Stimulated activated CD8-positive, alpha-beta memory T cell treated with anti-CD3 and anti-CD28 coated beads, Interleukin-12 subunit alpha, Interleukin-12 subunit beta, amount 100 ng/mL, for 4 hours (primary cell): ENCODE measurements at places on chromosomes 2 and 18.
A peak's percentile ranks its signal among the peaks of the same experiment; 100 is the strongest.

DNA sequence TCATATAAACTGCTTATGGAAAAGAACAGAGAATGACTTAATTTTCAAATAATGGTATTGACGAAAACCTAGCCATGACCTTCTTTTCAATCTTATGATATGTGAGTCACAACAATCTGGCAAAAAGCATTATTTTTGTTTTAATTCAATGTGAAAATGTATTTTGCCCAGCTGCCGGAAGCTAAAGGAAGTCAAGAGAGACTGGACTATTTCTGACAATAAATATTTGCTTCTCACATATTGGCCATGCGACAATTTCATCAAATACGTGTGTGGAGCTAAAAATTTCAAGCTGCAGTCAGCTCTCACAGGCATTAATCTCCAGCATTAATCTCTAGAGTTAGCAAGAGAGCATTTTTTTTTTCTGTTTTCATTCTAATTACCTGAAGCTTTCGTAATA, 881.0 kb downstream of the CPS1 start:
- no peak for DNase-seq

GRCh38 chr2:231099918-231100317, 24.9 kb downstream of the HTR2B start:
- DNase-seq = no peak

- no peak for DNase-seq
Observed at GRCh38 chr2:115480741-115481140, 1038.3 kb downstream of the DPP10 start.

GRCh38 chr2:48600204-48600813, 17.3 kb upstream of the GTF2A1L start:
- DNase-seq = no peak

DNA sequence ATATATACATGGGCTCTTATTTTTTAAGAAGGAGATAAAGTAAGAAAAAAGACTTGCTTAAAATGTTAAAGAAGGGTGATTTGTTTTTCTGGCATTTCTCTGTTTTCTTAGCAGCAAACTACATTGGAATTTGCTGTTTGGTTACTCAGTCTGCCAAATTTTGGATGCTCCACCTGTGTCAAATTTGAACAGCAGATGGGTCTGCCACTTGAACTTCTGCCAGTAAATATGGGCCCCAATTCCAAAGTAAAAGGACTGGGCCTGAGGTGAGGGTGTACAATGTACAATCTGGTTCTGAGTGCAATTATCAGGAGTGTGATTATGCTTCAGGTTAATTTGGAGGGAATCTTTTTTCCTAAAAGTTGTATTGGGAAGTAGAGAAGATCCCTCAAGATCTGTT, 794.5 kb downstream of the DSC3 start:
- DNase-seq = no peak

DNA sequence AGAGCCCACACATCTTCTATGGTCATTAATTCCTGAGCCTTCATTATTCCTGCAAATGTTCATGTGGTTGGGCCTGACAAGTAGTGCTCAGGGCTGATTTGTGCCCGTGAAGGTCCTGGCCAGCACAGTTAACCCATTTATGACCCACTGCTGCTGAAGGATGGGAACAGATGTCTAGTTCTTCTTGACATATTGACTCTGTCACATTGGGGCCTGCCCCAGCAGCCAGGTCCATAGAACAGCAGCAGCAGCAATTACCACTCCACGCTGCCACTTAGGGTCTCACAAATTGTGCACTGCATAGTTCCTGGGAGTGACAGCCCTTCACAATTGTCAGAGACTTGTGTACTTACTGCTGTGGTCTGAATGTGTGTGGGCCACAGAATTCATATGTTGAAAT, 442.3 kb upstream of the RGPD4 start:
- DNase-seq = no peak

DNA sequence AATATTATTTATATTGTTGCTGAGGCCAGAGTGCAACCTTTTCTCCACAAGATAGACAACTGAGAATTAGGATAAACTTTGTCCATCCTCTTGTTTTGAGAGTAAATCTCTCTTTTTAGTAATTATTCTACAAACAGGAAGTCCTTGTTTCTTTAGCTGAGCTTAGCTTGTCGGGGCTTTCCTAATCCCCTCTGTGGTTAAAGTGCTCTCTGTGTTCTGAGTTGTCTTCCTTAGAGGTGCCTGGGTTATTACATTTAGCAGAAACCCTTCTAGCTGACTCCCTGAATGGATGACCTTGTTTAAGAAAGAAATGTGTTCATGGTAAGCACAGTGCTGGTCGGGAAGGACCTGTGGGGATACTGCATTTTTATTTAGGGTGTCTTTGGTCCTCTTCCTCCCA, 12.7 kb downstream of the USP39 start:
- DNase-seq = no peak

DNA sequence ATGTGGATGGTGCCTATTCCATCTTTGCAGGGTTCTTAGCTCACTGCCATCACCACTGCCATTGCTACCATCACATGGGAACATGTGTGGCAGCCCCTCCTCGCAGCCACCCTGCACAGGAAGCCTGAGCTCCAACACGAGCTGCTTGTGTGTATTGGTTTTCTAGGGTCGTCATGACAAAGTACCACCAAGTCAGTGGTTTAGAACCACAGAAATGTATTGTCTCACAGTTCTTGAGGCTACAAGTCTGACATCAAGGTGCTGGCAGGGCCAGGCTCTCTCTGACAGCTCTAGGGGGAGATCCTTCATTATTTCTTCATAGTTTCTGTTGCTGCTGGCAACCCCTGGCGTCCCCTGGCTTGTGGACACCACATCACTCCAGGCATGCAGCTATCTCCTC, 10.3 kb upstream of the IL1R2 start:
- peak; percentile 4 for DNase-seq

DNA sequence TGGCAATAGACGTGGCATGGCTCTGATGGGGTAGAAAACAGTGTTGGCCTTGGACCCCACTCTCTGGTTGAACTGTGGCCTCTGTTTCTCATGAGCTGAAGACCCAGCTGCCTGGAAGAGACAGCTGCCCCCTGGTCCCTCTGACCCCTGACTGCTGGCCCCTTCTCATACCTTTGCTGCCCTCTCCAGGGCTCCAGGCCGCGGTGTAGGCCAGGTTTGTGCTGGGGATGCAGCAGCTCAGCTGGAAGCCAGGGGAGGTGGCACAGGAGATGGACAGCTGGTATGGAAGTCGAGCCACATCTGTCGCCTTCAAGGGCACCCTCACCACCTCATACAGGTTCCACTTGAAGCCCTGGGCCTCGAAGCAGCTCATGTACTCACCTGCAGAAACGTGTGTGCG, 31.7 kb upstream of the SELENOI start:
- DNase-seq = no peak

GRCh38 chr18:63284827-63285733, 34.5 kb downstream of the BCL2 start:
- DNase-seq = no peak

GRCh38 chr2:18365342-18365741, 195.1 kb downstream of the RDH14 start:
- DNase-seq = no peak

- no peak for DNase-seq
Observed at GRCh38 chr2:95109260-95109659, 12.3 kb downstream of the MRPS5 start.

DNA sequence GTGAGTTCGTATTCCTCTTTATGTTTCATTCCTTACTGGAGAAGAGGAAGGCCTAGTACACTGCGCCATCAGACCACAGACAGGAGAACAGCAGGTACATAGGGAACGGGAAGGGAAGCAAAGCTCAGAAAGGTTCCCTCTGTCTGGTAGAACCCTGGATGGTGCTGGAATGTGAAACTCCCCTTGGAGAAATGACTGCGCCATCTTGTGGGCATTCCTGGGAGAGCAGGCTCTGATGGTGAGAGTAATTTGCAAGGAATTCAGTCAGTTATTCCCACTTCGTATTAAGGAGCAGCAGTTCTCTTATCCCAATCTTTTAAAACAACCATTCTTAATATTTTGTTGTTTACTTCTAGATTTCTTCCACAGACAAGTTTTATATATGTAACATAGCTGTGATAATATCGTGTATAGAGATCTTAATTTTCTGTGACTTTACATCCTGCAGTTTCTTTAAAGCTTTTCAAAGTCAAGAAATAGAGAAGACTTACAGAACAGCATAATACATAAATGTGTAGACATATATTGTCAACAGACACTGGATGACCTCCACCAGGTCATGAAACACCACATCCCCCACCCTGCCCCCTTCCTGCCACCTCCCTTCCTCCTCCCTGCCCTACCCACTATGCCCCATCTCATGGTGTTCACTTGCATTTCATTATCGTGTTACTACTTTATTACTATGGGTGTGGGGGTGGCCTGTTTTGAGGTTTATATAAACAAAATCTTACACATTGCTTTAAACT, 83.9 kb downstream of the ARHGEF4 start:
- peak; percentile 13 for DNase-seq

DNA sequence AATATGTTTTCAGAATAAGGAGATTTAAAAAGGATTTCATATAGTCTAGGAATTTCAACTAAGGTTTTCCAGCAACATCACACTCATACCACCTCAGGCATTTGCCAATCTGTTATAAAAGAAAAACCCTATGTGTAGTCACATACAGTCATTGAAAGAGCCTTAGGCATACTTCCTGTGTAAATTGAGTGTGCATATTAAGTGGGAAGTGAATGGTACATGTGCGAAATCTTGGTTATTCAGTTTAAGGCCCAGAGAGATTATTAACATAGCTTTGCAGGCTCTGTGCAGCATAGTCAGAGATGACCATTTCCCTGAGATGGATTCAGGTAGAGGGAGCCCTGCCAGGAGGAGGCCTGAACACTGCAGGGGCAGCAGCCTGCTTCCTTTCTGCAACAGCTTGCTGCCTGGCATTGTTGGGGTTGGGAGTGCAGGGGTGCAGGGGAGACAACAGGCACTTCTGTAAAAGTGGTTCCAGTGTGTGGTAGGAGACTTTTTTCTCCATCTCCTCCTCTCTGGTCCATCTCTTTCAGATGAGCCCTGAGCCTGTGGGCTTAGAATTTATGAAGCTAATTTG, 100.1 kb upstream of the OSR1 start:
- DNase-seq = no peak

DNA sequence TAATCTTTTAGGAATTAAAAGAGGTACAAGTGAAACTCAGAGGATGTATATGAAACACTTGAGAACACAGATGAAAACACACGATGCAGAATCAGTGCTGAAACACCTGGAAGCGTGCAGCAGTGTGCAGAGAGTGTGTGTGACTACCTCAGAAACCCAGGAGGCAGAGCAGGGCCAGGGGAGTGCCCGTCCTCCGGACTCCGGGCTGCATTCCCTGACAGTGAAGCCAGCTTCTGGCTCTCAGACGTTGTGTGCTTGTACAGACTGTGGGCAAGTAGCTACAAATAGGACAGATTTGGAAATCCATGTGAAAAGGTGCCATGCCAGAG, 34.6 kb downstream of the ZNF407 start:
- no peak for DNase-seq

DNA sequence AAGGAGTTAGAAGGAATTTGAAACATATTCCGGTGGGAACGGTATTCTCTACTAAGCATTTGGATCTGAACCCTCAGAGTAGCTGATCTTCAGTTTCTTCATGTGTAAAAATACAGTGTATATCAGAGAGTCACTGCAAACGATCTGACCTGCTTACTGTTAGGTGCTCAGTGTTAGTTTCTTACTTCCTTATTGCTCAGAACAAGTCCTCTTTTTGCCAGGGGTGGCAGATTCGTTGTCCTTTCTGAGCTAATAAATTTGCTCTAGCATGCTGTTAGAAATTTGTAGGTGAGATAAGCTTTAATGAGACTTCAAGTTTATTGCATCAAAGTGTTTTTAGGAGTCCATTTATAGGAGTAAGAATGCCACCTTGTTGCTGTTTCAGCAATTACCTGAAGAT, 15.8 kb downstream of the PLEKHA3 start:
- no peak for DNase-seq

DNA sequence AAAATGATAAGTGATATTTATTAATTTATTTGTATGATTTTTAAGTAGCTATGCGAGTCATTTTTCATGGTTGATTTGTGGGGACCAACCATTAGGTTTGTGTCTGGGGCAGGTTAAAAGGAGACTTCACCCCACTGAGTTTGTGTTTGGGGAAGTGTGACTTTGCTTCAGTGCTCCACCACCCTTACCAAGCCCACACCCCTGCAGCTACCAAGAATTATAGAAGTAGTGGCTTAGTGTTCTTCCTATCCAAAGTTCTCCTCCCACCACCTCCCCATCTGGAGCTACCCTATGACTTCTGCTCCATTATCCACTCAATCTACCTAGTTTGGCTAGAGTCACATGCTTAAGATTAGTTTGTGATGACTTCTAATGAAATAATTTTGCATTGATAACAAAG, 182.1 kb upstream of the ZEB2 start:
- no peak for DNase-seq

- DNase-seq = no peak
Observed at GRCh38 chr2:232014681-232015080, 53.2 kb downstream of the DIS3L2 start.

GRCh38 chr2:46656640-46657039, 177.3 kb downstream of the TMEM247 start:
- DNase-seq = no peak

DNA sequence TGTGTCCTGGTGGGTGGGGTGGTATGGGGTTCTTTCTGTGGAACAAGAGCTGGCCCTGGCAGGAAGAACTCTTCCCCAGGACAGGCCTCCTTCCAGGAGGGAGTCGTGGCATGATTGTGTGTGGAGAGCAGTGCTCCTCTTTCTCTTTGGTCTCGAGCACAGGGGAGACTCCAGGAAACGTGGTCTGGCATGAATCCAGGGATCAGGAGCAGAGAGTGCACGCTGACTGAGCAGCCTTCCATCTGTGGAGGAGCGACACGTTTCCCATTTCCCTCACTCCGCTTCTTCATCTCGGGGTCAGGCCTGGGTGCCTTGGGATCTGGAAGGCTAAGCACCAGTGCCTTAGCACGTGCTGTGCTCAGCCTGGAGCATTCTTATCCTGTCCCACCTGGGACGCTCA, 132.0 kb upstream of the HDAC4 start:
- no peak for DNase-seq

DNA sequence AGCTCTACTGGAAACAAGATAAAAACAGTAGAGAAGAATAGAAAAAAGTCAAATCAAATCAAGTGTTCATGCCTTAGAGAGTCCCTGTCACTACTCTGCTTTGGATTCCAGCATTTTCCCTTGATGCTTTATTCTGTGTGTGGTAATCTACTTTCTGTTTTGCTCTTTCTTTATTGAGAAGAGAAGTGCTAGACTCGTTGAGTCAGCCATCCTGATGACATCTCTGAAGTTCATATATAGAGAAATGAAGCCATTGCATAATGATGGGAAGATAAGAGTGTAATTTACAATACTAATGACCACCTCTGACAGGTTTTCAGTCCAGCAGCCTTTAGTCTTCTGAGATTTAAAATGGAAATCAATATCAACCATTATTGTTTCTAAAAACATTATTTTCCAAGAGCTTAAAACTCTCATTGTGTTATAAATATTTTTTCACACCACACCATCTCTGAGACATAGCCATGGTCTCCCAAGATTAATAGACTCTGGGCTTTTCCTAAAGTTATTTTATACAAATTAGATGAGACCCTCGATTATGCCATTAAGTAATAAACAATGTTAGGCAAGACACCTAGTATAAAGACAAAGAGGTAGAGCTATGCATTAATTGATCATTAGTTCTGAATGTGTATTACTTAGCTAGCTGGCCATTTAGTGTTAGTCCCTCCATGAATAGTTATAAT, 679.0 kb upstream of the ACVR2A start:
- DNase-seq = no peak

- DNase-seq = no peak
Observed at GRCh38 chr2:193156480-193156879, 961.7 kb upstream of the TMEFF2 start.

- no peak for DNase-seq
Observed at GRCh38 chr2:215435280-215435869, 493 bp downstream of the FN1 start.
